Small intestine (tissue), 16 donors: ENCODE measurements at places on chromosomes 12 and 14. TPM values are rescaled to one million over a fixed set of nuclear protein-coding genes. Genes with fewer than 3 reads are reported as not detected.

DNA sequence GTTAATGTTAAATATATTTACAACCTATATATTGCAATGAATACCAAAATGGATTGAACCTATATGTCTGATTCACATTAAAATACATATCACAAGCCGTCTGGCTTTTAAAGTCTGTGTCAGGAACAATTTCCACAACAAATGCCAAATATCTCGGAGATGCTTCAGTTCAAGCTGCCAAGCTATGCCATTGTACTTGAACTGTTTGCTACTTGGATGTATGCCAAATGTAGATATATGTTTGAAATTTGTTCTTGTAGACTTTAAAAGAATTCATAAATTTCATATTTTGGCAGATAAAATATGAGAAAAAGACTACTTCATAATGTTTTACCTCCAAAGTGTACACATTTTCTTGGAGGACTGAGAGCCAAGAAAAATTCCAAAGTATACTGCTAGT is 37.0 kb downstream of the WASHC3 start:
- no peak for DNase-seq

DNA sequence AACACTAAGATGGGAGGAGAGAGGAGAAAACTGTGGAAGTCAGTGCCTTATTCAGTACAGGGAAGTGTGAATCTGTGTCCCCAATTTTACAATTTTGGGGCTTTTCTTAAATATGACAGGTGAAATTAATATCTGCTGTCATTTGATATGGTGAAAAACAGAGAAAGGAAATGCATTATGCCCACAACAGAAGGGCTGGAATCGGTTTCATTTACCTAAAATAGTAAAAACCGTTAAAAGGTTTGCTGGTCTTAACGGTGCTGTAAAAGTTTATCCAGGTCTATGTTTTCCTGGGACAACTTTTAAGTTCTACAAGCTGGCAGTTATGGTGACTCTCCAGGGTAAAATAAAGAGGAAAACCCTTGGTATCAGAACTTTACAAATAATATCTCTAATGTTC is 310.8 kb downstream of the FUT8 start:
- DNase-seq, result no peak

- no peak for DNase-seq
These were observed 36.6 kb upstream of the LTBP2 start for GRCh38 chr14:74648601-74649000.

DNA sequence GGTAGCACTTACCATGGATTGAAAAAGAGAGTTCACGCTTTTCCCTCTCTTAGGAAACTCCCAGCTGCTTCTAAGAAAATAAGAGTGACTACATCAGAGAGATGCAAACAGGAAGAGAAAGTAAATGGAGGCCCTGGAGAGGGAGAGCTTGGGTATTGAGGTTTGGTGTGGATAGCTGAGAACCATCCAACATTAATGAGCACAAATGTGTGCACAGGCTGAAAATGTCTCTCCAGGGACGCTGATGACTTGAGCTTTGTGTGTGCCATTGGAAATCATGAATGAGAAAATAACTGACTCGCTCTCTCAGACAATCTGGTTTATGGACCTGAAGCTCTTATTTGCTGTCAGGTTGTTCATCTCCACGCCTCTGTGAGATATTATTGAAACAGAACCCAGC is 318.8 kb downstream of the NRXN3 start:
- no peak for DNase-seq

GRCh38 chr12:42802785-42803189 is 213.2 kb upstream of the PRICKLE1 start:
- no peak for DNase-seq

GRCh38 chr12:89334548-89335169 is 17.6 kb downstream of the DUSP6 start:
- no peak for DNase-seq

GRCh38 chr12:22481547-22482104 is 62.7 kb downstream of the C2CD5 start:
- DNase-seq, result no peak

- DNase-seq, result no peak
These were observed 205.8 kb upstream of the EEA1 start for GRCh38 chr12:93134893-93135285.

- DNase-seq, result no peak
These were observed 178.6 kb downstream of the SNAPC1 start for GRCh38 chr14:61940666-61941420.

- no peak for DNase-seq
These were observed 106.7 kb downstream of the CRADD start for GRCh38 chr12:93783832-93784231.

DNA sequence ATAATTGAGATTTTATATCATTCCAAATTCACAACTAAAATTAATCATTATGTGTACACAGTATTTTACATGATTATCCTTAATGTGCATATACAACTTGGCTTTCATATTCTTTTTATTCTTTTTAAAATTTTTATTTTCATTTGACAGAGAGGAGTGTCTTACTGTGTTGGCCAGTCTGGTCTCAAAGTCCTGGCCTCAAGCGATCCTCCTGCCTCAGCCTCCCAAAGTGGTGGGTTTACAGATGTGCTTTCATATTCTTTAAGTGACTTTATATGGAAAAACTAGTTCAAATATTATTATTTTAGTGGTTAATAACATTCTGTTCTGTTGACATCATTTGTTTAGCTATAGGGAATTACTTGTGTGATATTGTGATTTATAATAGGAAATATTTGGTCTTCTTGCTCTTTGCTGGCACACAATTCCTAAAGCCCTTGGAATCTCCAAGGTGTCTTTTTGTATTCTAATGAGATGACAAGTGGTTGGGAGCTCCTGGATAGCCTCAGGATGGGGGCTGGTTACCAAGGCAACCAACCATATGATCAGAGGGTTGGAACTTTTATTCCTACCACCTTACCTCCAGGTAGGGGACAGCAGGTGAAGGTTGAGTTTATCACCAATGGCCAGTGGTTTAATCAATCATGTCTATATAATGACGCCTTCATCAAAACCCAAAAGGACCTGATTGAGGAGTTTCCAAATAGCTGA is 16.0 kb upstream of the ZNF410 start:
- DNase-seq, result no peak

GRCh38 chr12:108289350-108290161 is 49.6 kb downstream of the CMKLR1 start:
- no peak for DNase-seq

The TMEM117 gene
- 14.3 TPM for polyA plus RNA-seq

The PPM1H gene
- 5.1 TPM for polyA plus RNA-seq

The SLC7A7 gene
- 355 TPM for polyA plus RNA-seq

The TAS2R7 gene
- not detected for polyA plus RNA-seq

The FOXN4 gene
- polyA plus RNA-seq, result not detected

The TOGARAM1 gene
- polyA plus RNA-seq, result 2.4 TPM

The CD4 gene
- polyA plus RNA-seq, result 7.8 TPM

The DEPDC4 gene
- polyA plus RNA-seq, result 0.67 TPM

The LBHD2 gene
- not detected for polyA plus RNA-seq

The NAA25 gene
- polyA plus RNA-seq, result 18.2 TPM

The NFE2 gene
- polyA plus RNA-seq, result 0.07 TPM
